Fibroblast of gingiva (primary cell): ENCODE measurements at places on chromosomes 5 and 9.
A peak's percentile ranks its signal among the peaks of the same experiment; 100 is the strongest.

DNA sequence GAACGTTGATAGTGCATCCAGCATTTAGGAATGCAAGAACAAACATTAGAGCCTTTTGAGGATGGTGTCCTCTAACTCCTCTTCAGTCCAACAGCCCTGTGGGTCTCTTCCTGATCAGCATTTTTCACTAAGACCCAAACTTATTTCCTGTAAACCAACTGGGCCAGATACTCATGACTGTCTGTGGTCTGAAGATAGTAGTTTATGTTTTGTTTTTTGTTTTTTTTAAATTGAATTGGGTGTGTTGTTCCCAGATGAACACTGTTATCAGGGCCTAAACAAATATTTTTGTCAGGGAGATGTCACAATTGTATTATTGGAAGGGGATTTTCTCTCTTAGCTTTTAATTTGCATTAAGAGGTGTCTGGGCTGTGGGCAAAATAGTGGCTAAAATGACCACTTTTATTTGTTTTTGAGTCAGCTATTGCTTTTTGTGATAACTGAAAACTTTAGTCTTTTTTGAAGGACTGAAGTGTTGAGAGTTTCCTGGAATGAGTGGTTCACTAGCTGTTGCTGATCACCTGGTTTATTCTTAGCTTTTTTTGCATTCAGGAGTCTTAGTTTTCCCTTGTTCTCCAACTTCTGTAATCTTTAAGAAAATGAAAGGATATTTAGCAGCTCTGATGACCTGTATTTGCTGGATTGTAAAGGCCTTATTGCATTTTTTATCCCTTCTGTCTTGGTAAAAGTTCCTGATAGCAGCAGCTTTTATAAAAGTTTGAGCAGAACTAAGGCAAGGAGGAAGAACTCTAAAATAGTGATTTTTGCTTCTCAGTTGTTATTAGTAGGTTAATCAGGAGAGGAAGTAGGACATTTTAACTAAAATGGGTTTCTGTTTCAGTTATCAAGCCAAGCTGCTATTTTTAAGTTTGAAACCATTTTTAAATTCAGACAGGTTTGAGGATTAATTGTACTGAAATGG lies 5.5 kb downstream of the MAN2A1 start:
- no peak for DNase-seq

- peak; percentile 14 for DNase-seq
Measured at GRCh38 chr9:5767968-5768932, 64.7 kb downstream of the ERMP1 start.

GRCh38 chr5:154273028-154273617 lies 82.6 kb downstream of the GALNT10 start:
- peak; percentile 81 for DNase-seq

DNA sequence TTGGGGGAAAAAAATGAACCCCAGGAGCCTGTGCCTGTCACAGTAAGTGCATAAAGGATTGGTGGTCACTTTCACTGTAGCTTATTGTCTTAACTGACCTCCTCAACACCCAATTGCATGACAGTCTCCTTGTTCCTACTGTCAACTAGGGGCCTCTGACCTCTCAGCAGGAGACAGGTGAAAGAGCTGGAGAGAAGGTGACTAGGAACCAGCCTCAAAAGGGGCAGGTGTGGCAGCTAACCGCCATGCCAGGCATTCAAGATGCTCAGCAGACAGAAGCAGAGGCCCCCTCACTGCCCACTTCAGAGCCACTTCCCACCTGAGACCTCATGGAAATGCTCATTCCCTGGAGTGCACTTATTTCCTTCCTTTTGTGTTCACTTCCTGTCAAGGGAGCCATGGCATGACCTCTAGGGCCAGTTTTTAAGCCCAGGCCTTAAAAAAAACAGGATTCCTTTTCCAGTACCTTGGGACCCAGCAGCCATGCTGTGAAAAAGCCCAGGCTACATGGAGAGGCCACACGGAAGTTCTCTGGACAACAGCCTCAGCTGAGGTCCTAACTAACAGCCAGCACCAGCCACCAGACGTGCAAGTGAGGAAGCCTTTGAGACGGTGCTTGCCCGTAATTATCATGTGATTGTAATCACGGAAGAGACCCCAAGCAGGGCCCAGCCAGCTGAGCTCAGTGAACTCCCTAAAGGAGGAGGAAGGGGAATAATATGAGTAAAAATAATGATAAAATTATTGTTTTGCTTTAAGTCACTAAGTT lies 74.9 kb downstream of the NSUN2 start:
- no peak for DNase-seq

DNA sequence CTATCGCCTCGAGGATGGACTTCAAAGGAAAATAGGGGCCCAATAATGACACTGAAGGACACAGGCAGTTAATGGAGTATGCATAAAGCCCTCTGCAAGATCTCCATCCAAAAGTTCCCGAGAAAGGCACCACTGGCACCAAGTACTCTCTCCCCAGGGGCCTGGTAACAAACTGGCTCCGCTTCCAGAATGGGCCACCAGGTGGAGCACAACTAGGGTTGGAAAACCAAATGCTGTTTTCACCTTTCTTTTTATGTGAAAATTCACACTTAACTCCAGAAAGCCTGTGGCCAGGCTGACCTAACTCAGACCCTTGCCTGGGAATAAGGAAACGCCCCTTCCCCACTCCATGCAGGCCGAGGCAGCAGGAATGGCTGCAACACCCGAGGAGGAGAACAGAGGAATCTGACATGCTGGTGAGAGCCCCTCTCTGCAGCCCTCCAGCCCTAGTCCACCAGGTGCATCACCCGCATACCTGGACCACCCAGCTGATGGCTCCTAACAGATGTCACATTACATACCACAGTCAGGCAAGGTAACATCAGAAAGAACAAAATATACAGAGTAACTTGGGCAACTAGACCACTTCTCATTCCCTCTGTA lies 42.8 kb downstream of the CAMSAP1 start:
- peak; percentile 32 for DNase-seq

GRCh38 chr5:155508673-155509072 lies 495.1 kb downstream of the KIF4B start:
- no peak for DNase-seq

DNA sequence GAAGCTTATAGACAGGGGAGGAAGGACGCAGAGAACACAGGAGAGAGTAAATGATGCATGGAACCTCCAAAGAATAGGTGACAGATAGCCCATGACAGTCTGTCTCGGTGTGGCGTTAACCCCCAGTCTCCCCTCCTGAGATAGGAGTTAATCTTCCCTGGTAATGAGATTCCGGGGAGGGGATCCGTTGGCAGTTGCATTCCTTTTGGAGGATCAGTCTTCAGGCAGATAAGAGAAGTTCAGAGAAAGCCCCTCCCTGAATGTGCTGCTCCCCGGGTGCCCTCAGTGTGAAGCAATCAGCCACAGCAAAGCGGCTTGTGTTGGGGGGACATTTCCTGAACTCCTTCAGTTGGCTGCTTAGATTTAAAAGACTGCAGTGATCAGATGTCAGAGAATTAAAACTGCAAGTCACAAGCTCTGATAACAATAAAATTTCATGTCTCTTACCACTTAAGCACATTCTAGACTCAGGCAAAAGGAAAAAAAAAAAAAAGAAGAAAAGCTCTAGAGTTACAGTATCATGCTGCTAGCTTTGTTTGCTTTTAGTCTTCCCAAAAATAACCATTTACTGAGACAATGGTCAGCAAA lies 121.1 kb downstream of the EGFLAM start:
- no peak for DNase-seq

DNA sequence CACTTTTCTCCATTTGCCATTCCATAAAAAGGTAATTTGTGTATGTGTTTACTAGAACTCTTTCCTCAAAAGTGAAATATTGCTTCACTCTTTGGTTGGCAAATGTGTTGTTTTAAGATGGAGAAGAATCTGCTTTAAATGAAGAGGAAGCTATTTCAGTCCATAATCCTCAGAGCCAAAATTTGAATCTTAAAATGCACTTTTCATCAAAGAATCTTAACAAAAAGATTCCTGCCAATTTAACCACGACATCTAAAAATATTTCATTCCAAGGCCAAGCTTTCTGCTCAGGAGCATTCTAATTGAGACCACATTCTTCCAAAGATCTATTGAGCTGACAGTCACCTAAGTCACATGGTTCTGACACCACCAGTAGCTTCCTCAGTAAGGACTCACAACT lies 7.5 kb downstream of the GABRB2 start:
- DNase-seq, result no peak

DNA sequence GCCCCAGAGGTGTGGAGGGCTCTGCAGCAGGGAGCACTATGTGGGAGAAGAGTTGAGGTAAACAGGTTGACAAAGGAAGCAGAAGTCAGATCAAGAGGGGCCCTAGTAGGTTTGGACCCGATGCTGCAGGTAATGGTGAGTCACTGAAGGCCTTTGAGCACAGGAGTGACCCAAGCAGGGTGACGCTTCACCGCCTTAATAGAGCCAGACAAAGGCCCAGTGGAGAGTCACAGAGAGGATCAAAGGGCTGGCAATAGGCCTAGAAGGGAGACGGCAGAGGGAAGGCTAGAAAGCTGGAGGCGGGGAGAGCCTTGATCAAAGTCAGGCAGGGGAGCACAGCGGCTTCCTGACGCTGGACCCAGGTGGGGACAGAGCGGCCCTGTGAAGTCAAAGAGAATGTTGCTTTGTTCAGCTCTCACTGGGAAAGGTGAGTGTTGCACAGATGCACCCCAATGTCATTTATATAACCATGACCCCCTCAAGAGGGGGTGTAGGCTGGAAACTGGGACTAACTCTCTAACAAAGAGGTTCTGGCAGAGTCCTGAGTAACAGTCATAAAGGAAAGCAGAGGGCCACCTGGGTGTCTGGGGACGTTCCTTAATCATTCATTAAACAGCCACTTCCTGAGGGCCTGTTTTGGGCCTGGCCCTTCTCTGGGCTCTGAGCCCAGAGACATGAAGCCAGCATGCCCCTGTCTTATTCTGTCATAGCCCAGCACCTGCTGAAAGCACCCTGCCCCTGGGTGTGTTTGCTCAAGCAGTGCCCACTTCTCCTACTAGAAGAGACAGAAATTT lies 9.8 kb upstream of the CPLX2 start:
- no peak for DNase-seq

GRCh38 chr5:13660072-13660471 lies 284.4 kb downstream of the DNAH5 start:
- no peak for DNase-seq

GRCh38 chr9:135901826-135902225 lies 5.5 kb downstream of the CAMSAP1 start:
- no peak for DNase-seq

DNA sequence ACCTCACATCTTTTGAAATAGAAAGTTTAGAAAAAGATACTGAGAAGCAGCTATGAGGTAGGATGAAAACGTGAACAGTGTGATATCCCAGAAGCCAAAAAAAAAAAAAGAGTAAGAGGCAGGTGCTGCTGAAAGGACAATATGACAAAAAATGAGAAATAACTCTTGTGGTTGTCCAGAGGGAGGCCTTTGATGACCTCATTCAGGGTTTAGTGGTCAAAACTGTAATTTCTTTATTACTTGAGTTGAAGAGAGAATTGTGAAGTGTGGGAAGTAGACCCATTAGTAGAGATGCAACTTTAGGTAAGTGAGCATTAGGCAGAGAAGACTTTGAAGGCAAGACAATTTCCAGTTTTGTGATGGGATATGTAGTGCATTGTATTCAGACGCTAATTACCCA lies 1306.3 kb upstream of the ACO1 start:
- no peak for DNase-seq

- DNase-seq, result no peak
Measured at GRCh38 chr5:93874491-93874890, 133.1 kb upstream of the POU5F2 start.

DNA sequence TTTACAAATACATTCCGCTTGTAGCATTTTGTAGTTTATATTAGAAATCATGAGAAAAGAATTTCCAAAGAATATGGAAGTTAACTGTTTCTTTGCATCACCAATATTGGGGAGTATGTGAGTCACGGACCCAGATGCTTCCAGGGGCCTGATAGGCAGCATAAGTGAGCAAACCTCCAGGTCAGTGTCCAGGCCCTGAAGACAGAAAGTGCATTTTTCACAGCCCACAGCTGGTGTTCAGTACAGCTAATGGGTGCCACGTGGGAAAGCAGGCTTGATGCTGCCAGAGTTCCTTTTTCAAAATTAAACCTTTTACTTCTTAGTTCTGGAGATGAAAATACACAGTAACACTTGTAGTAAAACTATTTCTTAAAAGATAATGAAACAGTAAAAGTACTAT lies 454.4 kb upstream of the ACTBL2 start:
- DNase-seq, result peak; percentile 63

- DNase-seq, result no peak
Measured at GRCh38 chr9:113307396-113307975, 4.3 kb upstream of the RNF183 start.

DNA sequence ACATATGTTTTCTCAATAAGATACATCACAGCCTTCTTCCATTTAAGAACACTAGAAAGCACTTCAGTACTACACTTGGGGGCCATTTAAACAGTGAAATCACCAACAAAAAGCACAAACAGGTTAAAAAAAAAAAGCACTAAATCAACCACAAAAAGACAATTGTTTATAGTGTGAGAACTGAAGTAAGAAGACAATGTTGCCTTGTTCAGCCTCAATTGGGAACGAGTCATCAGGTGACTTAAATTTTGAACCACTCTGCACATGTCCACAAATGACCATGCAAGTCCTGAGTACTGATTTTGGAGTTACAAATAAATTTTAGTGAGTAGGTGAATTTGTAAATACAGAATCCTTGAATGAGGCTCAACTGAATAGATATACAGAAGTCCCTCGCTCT lies 37.2 kb upstream of the HNRNPA0 start:
- no peak for DNase-seq
